AG04450 (cell line): ENCODE measurements at places on chromosomes 7 and 10.

GRCh38 chr10:50988792-50989191 lies 85.5 kb upstream of the PRKG1 start:
- no peak for DNase-seq

DNA sequence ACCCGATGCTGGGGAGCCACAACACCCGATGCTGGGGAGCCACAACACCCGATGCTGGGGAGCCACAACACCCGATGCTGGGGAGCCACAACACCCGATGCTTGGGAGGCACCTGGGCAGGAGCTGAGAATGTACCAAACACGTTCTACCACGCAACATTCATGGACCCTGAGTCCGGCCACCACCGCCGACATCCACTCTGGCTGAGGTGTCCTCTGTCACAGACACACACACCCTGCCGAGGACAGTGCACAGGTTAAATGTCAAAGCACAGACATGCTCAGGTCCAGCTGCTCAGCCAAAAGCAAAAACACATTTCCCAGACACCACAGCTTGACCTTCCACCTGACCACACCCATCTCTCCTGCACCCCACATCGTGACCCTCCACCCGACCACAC lies 148.4 kb downstream of the DIP2C start:
- no peak for DNase-seq

- DNase-seq, result no peak
These were observed 97.3 kb downstream of the MYO3A start for GRCh38 chr10:26031300-26031699.

DNA sequence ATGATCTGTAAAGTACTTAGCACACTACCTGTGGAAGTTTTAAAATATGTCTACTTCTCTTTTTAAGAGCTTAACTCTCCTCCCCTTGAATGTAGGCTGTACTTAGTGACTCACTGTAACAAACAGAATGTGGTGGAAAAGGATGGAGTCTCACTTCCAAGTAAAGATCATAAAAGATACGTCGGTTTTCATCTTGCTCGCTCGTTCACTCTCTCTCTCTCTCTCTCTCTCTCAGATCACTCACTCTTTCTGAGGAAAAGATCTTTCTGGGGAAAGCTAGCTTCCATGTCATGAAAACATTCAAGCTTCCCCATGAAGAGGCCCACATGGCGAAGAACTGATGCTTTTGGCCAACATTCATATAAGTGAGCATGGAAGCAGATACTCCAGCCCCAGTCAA lies 5.5 kb downstream of the CHUK start:
- no peak for DNase-seq

- DNase-seq, result no peak
These were observed 20.1 kb downstream of the TMEM176A start for GRCh38 chr7:150820578-150821198.

DNA sequence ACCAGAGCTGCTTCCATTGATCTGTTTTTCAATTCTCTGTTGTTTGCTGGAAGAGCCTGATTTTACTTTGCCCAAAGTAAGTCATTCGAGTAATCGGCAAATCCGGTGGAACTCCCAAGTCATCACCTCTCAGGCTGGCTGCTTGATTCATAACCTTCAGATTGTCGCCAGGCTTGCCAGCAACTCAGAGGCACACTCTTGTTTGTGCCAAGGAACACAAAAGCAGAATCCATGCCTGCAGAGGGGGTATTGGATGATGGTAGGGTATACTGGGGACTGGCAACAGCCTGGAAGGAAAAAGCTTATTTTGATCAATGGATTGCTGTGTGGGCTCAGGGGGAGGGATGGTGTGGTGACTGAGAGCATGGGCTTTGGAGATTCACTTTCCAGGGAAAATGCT lies 542.4 kb downstream of the SORCS3 start:
- no peak for DNase-seq

- DNase-seq, result no peak
These were observed 255.6 kb downstream of the OTUD1 start for GRCh38 chr10:23694446-23694920.

- DNase-seq, result no peak
These were observed 167.0 kb upstream of the KLF6 start for GRCh38 chr10:3951993-3952392.

GRCh38 chr7:93821463-93821862 lies 69.1 kb downstream of the TFPI2 start:
- no peak for DNase-seq

GRCh38 chr7:122468945-122469344 lies 164.4 kb upstream of the FEZF1 start:
- no peak for DNase-seq
